Fibroblast of skin of right quadriceps (primary cell): ENCODE measurements at places on chromosomes 2 and 18.

- DNase-seq, result no peak
Observed at GRCh38 chr2:221137385-221137784, 434.7 kb downstream of the EPHA4 start.

GRCh38 chr2:174080672-174081121 is 115.5 kb upstream of the SP3 start:
- DNase-seq, result no peak

- no peak for DNase-seq
Observed at GRCh38 chr2:31255911-31256571, 22.1 kb downstream of the EHD3 start.

DNA sequence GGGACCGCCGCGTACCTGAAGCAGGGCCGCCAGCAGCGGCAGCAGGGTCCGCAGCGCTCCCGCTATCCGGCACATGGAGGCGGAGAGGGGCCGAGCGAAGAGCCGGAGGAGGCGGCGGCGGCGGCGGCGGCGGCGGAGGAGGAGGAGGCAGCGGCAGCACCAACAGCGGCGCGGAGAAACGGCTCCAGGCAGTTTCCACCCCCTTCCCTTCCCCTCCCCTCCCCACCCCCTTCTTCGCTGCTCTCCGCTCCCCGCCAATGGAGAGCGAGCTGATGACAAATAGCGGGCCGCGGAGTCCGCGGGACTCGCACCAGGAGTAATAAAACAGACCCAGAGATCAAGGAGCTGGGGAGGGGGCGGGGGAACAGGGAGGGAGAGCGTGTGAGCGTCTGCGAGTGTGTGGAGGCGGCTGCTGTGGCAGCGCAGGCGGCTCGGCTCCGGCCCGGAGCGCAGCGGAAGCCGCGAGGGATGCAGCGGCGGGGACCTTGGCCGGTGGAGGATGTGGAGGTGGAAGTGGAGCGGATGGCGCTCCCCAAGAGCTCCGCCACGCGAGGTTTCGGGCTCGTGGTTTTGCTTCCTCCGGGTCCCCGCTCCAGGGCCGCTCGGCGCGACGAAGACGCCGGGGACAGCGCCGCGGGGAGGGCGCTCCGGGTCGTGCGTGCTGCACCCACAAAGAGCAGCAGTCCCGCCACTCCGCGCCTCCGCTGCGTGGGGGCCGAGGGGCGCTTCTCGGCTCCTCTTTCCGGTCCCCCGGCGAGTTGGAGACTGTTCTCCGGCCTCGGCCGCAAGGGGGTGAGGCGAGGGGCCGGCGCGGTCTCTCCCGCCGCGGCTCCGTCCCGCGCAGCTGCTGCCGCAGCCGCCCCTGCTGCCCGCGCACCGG is at the start of gene CDH2:
Gene CDH2, minus strand, starts transcription at position 183 of the 880 bp plus-strand sequence. Its CDS starts 108 bp downstream, at position 75.
- peak; percentile 96 for DNase-seq

DNA sequence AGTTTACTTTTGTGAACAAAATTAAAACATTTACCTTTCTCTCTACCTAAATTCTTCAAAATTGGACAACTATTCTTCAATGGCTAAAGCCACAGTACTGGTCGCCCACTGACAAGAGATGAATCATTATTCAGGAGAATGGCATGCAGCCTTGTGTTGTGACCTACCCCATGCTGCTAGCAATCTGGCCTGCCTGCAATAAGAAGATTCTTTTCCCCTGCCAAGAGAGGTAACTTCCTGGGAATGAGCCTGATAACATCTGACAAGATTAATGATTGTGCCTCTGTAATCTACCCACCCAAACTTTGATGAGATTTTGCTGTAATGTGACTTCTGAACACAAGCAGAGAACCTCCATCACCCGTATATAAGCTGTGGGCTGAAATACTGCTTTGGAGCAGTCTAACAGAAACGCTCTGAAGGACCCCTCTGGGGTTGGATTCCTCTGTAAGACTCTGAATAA is 47.0 kb upstream of the ST3GAL5 start:
- DNase-seq, result peak; percentile 88

DNA sequence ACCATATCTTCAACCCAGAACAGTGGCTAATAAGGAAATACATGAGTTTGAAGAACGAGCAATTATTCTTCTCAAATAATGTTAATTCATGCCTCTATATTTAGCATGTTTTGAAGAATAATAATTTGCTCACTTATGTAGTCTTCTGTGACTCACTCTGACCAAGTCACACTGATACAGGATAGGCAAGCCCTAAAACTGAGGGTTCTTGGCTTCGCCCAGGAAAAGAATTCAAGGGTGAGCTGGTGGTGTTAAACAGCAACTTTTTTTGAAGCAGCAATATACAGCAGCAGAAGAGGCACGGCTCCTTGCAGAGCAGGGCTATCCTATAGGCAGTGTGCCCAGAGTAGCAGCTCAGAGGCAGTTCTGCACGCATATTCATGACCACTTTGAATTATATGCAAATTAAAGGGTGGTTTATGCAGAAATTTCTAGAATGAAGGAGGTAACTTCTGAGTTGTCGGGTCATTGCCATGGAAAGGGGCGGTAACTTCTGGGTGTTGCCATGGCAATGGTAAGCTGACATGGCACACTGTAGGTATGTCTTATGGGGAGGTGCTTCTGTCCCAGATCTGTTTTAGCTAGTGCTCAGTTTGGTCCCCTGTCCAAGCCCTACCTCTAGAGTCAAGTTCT is 200.6 kb downstream of the RND3 start:
- DNase-seq, result no peak

DNA sequence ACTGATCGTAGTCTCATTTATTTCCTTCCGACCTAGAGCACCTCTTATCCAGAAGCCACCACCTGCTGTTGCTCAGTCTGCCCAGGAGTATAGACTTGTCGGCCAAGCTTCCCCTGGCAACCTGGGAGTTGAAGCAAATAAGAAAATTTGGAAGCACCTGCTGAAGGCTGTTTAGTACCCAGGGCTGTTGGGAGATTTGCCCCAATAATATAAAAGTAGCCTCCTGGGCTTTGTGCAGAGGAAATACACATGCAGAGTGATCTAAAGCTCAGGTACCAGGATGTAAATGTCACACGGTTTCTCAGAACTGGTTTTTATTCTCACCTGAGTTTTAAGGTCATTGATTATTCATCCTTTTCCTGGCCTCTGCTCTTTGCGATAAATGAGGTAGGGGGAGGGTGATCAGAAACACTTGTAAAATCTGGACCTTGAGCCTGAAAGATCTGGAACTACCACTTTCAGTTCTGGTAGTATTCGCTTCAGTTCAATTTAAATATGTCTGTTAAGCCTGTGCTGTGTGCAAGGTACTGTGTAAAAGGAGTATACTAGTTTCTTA is 789 bp upstream of the COX7A2L start:
- no peak for DNase-seq

GRCh38 chr2:173045181-173045580 is 30.5 kb upstream of the MAP3K20 start:
- DNase-seq, result no peak

DNA sequence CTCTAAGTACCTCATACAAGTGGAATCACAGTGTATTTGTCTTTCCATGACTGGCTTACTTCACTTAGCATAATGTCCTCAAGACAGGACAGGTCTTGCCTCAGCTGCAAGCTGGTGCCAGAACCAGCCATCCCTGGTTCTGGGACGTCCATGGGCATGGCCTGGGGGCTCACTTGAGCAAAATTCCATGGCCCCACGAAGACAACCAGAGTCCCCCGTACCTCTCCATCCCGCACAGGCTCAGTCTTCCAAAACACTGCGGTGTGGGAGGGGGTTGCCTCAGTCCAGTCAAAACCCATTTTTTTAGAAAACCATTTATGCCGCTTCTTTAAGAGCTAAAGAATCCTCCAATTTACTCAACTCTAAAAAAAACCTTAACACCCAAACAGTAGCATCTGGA is 21.7 kb upstream of the CABLES1 start:
- no peak for DNase-seq

DNA sequence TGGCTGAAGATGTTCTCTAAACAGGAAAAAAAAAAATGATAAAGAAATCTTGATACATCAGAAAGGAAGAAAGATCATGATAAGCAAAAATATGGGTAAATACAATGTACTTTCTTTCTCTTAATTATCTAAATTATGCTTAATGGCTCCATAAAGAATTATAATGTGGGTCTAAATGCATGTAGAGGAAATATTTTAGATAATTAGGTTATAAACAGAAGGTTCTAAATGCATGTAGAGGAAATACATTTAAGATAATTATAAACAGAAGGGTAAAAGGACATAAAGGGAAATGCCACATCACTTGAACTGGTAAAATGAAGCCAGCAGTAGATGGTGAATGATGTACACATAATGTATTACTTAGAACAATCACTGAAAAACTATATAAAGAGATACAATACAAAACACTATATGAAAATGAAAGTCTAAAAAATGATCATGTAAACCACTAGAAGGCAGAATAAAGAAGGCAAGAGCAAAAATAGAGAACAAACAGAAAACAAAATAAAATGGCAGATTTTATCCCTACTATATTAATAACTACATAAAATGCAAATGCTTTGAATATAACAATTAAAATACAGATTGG is 308.4 kb upstream of the CDH2 start:
- DNase-seq, result no peak

GRCh38 chr2:127623388-127624319 is 22.3 kb upstream of the GPR17 start:
- peak; percentile 63 for DNase-seq

DNA sequence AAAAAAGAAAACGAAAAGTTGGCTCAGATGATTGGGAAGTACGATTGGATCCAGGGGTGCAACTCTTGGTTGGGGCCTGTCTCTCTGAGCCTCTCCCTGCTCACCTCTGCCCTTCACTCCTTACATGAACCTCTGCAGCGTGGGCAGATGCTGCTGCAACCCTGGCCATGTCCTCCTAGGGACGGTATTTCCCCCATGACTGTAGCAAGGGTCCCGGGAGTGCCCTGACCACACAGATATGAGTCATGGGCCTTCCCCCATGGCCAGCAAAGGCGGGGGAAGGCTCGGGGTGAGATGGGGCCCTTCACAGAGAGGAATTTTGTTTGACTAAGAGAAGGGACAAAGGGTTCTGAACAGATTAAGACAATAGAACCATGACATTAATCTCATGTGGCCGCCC is 129.0 kb downstream of the NCK2 start:
- DNase-seq, result peak; percentile 68

GRCh38 chr2:131038258-131039100 is 54.8 kb downstream of the FAM168B start:
- no peak for DNase-seq

GRCh38 chr2:1701556-1702185 is 42.6 kb downstream of the PXDN start:
- no peak for DNase-seq

DNA sequence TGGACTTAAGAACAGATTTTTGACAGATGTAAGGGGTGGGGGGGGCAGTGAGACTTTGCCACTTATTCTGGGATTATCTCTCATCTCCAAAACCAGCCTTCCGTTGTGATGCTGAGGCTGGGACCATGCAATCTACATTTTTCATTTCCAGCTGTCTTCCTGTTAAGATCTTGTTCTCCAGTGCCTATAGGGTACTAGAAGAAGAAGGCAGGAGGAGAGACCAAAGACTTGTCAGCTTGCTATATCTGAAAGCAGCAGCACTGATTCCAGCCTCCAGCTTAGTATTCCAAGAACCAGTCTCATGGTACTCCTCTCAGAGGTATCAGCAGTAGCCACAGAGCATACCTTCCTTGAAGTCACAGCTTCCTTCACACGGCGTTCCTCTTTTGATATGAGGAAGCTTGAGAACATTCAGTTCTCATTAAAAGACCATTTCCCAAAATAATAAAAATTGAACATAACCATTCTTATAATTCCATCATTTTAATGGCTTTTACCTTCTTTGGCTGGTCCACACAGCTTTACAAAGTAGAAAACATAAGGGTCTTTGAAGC is 49.8 kb downstream of the USP34 start:
- DNase-seq, result no peak

DNA sequence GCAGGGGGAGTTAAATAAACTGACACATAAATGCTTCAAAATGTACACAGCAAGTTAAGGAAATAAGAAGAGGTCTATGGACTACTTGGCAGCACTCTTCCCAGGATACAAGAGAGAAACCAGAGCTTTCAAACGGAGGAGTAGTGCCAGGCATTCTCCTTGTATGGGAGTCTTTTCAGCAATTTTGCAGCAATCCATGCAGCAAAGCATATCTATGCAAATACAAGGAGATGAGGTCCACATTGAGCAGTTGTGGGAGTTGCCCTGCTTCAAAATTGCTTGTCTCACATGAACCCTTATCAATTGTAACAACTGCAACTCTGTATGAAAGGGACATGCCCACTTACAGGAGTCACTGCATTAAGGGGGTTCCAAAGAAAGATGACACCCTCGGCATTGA is 37.8 kb downstream of the SCN9A start:
- DNase-seq, result no peak

DNA sequence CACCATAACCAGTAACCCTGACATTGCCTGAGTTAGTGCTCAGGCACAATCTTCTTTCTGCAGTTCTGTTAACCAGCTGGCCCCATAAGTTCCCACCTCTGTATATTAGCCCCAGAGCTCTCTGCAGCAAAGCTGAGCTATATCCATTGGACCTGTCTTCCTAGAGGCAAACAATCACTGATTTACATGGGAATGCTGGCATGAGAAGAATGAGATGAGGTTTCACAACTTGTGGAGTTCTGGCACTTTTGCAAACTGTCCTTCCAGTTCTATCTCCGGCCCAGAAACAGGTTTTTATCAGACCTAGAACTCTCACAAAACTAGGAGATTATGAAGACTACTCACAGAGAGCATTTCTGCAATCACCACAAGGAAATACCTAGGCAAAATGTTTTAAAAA is 7.9 kb upstream of the CCBE1 start:
- no peak for DNase-seq

GRCh38 chr2:72024451-72025175 is 123.0 kb downstream of the CYP26B1 start:
- DNase-seq, result no peak

- DNase-seq, result no peak
Observed at GRCh38 chr2:66543257-66543767, 108.4 kb downstream of the MEIS1 start.

DNA sequence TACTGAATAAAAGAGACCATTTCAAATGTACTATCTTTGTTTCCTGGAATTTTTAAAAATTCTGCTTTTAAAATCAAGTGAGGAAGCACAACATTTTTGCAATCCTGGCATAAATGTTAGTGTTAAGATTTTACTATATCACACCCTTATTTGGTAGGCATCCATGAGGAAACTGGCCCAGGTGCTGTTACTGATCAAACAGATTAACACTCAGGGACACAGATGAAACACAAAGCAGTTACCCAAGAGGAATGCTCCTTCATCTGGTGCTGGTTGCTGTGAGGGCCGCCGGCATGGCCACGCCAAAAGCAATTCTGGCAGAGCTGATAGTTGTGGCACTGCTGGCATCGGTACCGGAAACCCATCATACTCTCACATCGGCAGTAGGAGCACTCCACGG is 96.8 kb downstream of the DTNB start:
- no peak for DNase-seq

DNA sequence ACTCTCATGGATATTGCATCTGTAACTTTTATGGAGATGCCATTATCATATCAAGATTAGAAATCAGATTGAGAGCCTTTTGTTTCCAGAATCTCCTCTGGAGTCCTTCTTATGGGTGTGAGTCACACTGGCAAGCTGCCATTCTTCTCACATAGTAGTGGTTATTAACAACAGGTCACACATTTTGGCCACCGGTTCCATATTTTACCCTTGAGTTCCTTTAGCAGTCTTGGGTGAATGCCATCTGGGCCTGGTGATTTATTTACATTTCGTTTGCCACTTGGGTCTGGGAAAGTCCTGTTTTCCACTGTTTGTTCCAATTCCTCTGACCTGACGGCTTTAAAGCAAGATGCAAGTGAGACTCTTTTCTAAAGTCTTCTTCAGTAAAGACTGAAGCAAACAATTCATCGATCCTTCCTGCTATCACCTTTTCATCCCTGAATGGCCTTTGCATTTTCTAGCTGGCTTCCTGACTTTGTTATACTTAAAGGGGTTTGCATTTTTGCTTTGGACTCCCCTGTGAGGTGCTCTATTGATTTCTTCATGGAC is 80.5 kb upstream of the CAVIN2 start:
- peak; percentile 83 for DNase-seq
